ENCODE measurements at places on chromosomes 13 and 19.

DNA sequence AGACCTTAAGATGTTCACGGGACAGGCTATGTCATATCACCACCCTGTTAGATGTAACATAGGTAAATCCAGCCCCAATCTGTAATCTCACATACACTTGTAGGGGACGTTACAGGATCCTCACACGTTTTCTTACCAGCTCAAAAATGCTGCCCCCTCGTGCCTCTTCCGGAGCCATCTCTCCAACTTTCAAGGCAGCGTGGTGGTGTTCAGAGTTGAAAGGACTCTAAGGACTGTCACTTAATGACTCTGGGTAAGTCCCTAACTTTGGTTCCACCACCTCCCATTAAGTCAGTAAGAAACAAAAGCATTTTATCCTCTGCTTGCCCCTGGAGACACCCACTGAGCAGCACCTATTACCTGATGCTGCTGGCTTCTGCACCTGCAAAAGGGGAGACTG, 4.4 kb downstream of the MED26 start:
- no peak for DNase-seq

- DNase-seq: no peak
Measured at GRCh38 chr13:30097089-30097488, 210.3 kb downstream of the KATNAL1 start.

DNA sequence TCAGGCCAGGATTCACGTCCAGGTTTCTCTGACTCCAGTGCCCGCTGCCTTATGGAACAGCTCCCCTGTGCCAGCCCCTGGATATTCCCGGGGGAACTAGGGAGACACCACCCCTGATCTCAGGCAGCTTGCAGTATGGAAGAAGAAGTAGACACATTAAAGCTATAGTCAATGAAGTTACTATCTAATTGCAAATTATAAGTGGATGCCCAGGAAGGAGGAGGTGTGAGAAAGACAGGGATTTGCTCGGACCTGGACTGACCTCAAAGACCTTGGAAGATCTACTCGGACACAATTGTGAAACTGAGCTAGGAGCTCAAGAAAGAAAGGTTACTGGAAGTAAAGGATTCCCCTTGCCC, 10.4 kb downstream of the SIGLEC11 start:
- DNase-seq: no peak

- no peak for DNase-seq
Measured at GRCh38 chr19:38478273-38478971, 44.9 kb downstream of the RYR1 start.

DNA sequence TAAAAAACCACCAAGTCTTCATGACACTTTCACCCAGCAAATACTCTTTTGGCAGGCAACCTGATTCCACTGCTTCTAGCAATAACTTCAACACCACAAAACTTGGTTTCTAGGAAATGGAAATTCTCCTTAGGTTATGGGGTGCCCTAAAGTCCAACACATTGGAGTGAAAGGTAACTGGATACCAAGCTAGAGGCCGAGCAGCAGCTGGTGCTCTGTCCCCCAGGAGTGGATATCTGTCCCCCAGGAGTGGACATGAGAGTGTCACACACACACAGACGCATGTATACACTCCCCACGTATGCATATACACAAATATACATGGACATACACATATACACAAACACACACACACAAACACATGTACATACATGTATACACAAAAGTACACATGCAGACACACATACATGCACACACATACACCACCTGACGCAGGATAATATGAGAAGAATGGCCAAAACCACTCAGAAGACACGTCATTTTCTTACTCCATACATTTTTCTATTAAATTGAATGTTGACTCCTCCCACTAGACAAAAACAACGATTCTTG, 50.8 kb downstream of the RFX2 start:
- DNase-seq: no peak

DNA sequence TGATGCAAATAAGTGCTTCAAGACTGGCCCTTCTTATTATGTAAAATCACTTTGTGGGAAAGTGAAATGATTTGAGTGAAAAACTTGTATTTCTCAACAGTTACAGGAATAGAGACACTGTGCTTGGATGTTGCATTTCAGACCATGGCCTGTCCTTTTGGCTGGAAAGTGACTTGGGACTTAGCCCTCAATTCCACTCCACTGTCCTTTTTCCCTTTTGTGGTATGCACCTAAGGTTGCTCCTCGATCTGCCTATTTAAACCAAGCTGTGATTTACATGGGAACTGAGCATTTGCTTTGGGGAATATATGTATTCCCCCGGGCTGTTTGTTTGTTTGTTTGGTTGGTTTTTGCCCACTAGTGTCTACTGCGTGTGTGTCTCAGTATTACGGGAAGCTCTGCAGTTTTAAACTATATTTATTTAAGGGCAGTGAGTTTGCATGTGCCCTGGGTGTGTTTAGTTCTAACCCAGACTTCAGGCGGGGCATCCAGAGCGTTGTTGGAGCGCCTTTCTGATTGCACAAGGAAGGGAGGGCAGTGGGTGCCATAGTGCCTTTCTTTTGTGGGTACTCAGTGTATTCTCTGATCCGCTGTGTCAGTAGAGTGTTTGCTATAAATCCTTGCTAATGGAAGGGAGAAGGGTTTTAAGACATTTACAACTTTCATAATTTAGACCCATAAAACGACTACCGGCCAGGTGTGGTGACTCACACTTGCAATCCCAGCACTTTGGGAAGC, 18.2 kb upstream of the RNF113B start:
- no peak for DNase-seq

DNA sequence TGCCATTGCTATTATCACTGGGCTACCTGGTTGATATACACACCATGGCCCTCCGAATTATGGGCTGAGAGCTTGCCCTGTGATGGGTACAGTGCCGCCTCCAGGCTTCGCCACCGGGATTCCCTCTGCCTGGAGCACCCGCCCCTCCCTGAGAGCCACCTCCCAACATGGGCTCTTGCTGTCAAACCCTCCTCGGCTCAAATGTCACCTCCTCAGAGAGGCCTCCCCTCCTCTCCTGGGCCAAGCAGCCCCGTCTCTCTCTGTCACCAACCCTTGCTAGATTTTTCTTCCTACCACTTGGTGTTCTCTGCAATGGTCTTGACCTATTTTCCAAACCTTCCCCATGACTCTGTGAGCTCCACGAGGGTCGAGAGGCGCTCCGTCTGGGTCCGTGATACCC, 12.2 kb upstream of the TLE2 start:
- DNase-seq: no peak

DNA sequence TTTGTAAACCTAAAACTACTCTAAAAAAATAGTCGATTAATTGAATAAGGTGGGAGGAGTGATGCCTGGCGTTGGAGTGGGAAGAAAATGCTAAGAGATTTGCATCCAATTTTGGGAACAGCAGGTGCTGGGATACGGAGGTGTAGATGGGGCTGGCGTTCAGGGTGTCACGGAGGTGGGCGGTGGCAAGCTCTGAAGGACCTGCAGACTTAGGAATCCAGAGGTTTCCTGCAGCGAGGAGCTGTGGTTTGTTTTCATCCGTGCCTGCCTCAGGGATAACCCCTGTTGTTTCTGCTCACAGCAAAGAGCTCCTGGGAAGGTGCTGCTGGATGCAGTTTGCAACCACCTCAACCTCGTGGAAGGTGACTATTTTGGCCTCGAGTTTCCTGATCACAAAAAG, 166.4 kb upstream of the RNF113B start:
- DNase-seq: no peak

GRCh38 chr19:16626796-16627192, 1.2 kb downstream of the MED26 start:
- DNase-seq: no peak

DNA sequence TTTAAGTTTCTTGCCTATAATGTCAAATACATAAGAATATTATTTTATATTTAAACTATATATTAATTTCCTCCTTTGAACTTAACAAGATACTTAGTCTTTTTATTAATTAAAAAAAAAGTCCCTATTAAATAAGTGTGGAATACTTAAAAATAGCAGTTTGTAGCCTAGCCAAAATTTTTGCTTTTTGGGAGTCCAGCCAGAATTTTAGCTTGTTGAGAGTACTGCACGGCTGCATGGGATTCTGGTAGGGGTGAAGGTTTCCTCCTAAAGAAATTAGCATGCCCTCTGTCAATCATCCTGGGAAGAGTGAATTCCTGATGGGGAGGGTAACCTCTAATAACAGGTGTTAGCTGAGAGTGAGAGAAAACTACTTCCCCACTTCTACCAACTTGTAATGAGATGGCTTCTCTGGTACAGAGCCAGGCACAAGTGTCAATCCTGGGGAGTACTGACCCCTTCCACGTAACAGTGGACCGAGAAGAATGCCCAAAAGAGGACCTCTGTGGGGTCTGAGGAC, 195.7 kb downstream of the SPRY2 start:
- no peak for DNase-seq

DNA sequence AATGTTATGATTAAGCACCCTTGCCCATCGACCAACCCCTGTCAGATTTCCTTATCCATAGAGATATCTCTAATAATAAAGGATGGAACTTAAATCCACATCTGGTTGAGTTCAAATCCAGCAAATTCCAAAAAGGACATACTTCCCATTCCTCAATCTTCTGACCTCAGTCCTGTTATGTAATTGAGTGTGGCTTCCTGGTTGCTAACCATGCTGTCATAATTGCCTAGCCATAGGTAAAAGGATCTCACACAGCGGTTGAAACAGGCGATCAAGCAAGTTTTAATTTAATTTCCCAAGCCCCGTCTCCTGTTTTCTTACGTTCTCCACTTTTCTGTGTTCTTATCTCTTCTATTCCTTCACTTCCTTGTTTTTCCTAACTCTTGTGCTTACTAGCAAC, 550.3 kb downstream of the GPC6 start:
- no peak for DNase-seq

GRCh38 chr19:21082011-21082975, at the start of gene ZNF714:
Gene ZNF714 (plus strand): TSS chr19:21082203. CDS start chr19:21098269, 16,066 bp downstream.
- DNase-seq: peak; percentile 38

DNA sequence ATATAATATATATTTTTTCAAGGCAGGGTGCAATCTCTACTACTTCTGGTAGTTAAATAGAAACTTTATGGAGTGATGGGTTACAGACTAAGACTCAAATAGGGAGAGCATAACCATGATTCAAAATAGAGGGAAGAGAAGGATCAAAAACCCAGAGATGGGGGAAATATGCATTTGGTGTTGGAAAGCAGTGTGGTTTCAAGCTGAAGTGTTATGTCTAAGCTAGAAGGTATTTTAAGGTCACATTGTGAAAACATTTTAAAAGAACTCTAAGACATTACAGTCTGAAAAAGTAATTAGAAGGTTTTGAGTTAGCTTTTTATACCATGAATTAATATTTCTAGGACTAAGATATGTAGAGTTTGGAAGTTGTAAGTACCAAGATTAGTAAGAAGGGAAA, 2741.4 kb downstream of the PCDH9 start:
- DNase-seq: no peak

DNA sequence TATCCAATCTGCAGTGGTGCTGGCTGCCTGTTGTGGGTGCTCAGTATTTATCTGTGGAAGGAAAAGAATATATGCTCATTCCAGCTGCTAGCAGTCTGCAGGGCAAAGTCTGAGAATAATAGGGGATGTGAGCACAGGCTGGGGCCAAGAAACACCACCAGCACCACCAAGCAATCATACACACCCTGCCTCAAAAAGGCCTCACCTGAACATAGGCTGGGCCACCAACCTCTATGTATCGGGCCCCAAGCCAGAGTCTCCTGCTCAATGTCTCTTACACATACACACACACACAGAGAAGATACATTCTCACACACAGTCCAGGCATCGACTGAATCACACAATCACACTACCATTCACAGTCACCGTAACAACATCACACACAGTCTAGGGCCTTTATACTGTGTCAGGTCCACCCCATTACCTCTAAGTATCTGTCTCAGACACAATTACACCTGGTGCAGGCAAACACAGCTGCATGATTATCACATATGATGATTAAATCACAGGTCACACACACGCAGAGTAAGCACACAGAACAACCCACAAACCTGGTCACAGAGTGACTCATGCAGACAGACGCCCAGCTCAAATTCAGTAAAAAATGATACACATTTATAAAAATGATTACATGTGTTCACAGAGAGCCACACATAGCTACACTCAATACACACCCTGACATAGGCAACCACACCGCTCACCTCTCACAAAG, 1.3 kb upstream of the ZSCAN22 start:
- no peak for DNase-seq

DNA sequence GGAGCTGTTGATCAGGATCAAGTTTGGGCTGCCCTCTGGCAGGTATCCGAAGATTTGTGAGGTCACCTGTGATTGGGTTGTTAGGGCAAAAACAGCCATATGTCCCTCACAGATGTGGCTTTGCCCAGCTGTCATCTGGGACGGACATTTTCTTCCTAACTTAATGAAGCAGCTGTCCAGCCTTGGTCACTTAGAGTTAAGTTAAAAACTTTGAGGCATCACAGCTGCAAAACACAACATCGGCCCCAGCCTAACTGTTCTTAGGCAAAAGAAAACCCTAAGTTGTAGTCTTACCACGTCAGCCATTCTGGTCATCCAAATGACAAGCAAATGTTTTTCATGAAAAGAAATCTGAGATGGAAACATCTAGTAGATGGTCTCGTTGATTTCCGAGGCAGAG, 318.4 kb downstream of the DCLK1 start:
- DNase-seq: no peak
